Activated T-helper 1 cell treated with anti-CD3 and anti-CD28 coated beads, Interleukin-2, amount 50 U/mL, for 16 hours (primary cell): ENCODE measurements at places on chromosomes 7 and 10.

- DNase-seq, result no peak
Observed at GRCh38 chr7:2108501-2109250, 124.1 kb downstream of the MAD1L1 start.

DNA sequence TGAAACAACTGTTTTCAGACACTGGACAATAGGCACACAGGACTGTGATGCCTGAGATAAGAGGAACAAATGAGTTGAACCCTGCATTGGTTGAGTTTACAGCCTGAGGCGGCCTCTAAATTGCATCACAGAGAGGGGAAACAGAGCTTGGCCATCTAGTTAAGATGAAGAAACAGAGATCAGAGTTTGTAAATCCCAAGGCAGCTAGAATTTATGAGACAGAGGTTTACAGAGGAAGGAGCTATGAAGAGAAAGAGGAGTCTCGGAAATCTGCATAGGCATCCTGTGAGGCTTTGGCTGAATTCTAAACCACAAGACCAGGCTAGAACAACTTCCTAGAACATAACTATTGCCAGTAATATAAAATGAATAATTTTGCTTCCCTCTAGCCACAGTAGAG lies 41.0 kb upstream of the OIT3 start:
- no peak for DNase-seq

DNA sequence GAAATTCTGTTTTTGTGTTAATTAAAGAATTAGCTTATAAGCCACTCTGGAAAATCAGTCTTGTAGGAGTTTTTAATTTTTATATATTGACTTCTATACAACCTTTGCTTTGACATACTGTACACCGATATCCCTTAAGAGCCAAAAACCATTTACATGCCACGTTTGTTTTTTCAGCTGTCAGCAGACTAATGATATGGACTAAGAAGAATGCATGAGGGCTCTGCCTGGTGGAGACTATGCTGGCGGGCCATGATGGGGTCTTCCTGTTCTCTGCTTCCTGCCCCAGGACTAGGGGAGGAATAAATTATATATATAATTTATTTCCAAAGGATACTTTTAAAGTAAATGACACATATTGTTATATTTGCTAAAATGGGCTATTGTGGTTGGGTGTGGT lies 96.3 kb downstream of the CDK14 start:
- no peak for DNase-seq

DNA sequence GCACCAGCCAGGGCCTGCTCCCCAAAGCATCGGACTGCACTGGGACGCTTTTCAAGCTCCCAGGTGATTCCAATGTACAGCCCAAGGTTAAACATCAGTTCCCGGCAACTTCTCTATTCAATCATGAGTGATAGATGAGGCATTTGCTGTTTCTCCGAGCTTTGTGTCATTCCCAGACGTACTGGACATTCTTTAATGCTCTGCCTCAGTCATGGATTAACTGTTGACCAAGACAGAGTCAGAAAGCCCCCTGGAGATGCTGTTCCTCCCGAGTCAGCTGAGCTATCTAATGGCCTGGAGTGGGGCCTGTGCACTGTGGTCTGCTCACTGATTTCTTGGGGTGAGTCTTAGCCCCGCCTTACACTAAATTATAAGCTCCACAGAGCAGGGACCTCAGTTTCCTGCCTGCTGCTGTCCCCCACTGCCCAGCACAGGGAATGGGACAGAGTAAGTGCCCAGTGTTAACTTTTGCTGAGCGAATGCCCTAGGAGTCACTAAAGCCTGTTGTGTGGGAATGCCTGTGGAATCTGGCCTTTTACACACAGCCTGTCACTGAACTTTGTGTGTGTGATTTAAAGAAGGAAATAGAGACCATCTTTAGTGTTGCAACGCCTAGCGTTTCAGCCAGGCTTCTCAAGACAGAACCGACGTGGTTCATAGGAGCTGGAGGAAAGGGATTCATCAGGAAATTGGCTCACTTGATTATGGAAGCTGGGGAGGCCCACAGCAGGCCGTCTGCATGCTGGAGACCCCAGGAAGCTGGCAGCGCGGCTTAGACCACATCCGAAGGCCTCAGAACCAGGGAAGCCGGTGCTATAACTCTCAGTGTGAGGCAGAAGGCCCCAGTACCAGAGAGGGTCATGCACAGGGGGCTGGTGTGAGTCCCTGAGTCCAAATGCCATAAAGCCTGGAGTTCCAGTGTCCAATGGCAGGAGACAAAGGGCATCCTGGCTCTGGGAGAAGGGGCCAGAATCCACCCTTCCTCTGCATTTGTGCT lies 29.3 kb upstream of the RNF32 start:
- no peak for DNase-seq

DNA sequence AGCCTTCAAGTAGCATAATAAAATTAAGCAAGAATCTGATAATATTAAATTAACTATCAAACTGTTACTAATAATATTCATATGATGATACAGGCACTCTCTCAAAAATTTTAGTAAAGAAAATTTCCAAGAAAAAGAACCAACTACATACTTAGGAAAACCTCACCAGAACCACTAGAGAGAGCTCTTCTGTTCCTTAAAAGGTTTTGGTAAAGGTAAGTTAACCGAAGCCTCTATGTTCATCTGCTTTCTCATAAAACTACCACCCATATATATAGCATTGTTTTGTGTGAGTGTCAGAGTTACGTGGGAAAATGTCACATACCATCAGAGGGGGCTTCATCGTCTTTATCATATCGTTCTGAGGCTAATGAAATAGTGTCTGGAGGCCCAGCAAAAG lies 20.7 kb downstream of the SKAP2 start:
- no peak for DNase-seq

DNA sequence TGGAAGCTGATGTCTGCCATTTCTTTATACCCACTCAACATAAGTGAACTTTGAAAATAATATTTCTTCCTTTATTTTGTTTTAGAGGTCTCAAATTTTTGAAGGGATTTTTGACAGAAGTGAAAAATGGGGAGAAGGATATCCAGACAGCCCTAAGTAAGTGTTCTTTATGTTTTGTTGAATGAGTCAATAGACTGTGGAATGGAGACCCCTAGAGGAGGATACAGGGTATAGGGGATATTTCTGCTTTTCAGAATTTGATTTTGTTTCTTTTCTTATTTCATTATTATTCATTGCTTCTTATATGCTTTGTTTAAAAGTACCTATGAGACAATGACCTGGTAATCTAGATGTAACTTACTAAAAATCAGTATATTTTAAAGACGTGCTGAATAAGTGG lies 34.4 kb downstream of the PLEKHA8 start:
- DNase-seq, result no peak

- no peak for DNase-seq
Observed at GRCh38 chr7:1233333-1234048, 819 bp downstream of the UNCX start.

DNA sequence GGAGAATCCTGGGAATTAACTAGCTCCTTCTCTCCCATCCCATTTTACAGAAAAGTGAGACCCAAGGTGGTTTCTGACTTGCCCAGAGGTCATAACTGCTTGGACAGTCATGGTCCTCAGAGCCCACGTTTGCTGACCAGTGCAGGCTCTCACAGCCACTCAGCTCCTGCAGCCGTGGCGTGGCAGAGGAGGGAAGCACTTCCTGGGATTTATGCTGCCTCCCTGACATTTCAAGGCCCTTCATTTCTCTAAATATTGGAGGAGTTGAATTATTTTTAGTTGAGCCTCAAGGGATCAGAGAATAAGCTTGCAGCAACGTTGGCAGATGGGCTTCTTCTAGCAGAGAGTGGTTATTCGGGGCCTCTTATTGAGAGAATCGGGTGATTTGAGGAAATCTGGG lies 77.1 kb downstream of the LHPP start:
- no peak for DNase-seq

- DNase-seq, result no peak
Observed at GRCh38 chr7:68146983-68147382, 1150.3 kb downstream of the TYW1 start.

DNA sequence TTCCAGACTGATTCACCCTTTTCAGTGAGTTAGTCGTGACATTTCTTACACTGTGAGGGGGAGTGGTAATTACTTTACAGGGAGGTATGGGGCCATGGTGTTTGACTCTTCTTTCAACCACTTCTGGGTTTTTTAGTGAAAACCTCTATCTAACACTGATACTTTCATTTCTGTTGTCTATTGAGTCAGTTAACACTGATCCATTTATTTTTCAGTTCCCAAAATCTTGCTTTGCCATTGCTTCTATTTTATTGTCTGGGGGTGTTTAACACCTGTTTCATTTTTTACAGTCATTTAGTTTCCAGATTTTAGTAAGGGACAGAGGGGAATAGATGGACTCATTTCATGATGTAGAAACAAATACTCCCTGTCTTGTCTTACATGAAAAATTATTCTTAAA lies 61.5 kb downstream of the HELLS start:
- DNase-seq, result no peak

GRCh38 chr10:19611775-19612174 lies 204.5 kb upstream of the PLXDC2 start:
- DNase-seq, result no peak

DNA sequence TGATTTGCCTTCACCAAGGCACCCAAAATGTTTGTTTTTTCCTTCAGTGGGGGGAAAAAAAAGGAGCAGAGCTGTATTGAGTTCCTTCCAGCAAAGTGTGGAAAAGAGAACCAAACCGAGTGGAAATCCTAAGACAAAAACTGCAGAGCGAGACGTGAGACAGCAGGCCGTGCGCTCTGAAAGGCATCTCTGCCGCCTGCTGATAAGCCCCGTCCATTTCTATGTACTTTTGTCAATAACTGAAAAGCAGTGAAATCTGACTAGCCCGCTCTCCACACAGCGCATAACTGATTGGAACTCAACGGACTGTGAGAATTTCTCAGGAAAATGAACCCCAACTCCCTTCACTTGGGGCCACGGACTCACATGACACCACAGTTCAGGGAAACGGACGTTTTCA lies 83.2 kb downstream of the COBL start:
- DNase-seq, result no peak

DNA sequence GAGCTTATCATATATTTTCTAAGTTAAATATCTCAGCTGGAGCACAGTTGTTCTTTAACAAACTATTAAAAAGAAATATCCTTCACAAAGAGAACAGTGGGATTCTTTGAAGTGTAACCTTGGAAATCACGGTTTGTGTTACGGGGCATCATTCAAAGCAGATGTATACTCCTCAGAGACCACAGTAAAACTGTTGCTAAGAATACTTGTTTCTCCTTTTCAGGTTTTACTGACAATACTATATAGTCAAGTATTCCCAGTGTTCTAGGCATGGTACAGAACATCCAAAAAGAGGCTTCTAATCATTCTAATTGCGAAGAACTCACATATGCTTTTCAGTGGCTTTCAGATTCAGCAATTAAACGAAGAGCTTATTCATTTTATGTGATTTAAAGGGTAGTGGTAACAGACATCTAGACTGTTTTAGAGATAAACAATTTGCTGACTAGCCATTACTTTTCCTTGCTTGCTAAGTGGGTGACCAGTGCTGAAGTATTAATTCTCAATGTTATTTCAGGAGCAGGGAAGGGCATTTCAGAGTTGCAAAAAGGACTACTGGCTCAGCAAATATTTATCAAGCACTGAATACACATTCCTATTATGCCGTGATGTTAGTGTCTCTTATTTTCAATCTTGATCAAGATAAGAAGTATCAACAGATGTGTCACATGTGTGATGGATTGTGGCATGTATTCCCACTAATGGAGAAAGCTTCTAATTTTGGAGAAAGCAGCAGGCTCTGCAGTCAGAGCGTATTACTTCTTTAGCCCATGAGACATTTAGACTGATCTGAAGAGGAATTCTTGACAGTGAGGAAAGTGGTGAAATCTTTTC lies 236.8 kb downstream of the RNLS start:
- DNase-seq, result no peak

GRCh38 chr10:47409866-47410256 lies 25.8 kb upstream of the ZNF488 start:
- no peak for DNase-seq

DNA sequence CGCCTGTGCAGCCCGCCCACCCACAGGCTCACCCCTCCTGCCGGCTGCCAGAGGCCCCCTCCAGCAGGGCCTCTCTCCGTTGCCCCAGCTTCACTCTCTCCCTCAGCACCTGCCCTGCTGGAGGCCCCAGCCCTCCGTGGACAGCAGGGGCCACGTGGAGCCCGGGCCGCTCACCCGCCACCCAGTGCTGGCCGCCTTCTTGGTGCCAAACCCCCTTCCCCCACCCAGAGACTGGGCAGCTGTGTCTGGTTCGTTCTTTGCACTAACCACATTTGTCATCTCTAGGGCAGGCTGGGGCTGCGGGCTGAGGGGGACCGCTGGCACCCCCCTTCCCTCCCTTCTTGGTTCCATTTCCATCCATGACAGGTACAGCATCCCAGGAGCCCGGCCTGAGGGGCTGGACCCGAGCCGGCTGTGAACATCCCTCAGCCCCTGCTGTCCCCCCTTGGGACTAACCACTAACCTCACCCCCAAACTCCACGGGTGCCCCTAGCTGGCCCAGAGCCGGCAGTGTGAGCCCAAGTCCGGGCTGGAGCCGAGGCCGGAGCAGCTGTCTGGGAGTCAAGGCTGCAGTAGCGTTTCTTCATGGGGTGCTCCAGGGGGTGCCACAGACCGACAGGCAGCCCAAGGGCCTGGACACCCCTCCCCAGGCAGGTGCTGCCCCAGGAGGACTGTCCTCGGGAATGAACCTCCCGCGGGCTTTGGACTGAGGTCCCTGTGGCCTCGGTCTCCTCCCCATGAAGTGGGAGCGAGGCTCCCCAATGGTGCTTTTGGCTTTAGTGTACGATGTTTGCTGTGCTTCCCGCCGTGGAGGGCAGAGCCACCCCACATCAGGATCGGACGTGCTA lies 25.5 kb upstream of the AMZ1 start:
- no peak for DNase-seq

GRCh38 chr7:28939367-28939766 lies 18.8 kb downstream of the TRIL start:
- DNase-seq, result no peak

DNA sequence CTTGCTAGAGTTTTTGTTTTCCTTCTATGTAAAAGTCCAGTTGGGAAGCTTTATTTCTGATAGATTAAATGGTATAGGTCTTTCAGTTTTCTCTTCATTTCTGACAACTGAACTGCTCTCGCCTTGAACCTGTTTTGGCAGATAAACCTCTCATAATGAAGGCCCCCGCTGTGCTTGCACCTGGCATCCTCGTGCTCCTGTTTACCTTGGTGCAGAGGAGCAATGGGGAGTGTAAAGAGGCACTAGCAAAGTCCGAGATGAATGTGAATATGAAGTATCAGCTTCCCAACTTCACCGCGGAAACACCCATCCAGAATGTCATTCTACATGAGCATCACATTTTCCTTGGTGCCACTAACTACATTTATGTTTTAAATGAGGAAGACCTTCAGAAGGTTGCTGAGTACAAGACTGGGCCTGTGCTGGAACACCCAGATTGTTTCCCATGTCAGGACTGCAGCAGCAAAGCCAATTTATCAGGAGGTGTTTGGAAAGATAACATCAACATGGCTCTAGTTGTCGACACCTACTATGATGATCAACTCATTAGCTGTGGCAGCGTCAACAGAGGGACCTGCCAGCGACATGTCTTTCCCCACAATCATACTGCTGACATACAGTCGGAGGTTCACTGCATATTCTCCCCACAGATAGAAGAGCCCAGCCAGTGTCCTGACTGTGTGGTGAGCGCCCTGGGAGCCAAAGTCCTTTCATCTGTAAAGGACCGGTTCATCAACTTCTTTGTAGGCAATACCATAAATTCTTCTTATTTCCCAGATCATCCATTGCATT lies 27.1 kb downstream of the MET start:
- DNase-seq, result no peak

GRCh38 chr7:93148144-93148543 lies at the start of gene SAMD9L:
Gene SAMD9L (minus strand): TSS chr7:93148385. CDS start chr7:93135971, 12,414 bp downstream.
- DNase-seq, result no peak

GRCh38 chr10:22550732-22551131 lies 163.6 kb downstream of the PIP4K2A start:
- DNase-seq, result peak; percentile 37

- DNase-seq, result no peak
Observed at GRCh38 chr7:87341441-87341840, 4.0 kb upstream of the CROT start.

GRCh38 chr10:74863551-74863950 lies 37.2 kb downstream of the KAT6B start:
- no peak for DNase-seq
